ENCODE measurements at places on chromosomes 11 and 22.
A peak's percentile ranks its signal among the peaks of the same experiment; 100 is the strongest.

DNA sequence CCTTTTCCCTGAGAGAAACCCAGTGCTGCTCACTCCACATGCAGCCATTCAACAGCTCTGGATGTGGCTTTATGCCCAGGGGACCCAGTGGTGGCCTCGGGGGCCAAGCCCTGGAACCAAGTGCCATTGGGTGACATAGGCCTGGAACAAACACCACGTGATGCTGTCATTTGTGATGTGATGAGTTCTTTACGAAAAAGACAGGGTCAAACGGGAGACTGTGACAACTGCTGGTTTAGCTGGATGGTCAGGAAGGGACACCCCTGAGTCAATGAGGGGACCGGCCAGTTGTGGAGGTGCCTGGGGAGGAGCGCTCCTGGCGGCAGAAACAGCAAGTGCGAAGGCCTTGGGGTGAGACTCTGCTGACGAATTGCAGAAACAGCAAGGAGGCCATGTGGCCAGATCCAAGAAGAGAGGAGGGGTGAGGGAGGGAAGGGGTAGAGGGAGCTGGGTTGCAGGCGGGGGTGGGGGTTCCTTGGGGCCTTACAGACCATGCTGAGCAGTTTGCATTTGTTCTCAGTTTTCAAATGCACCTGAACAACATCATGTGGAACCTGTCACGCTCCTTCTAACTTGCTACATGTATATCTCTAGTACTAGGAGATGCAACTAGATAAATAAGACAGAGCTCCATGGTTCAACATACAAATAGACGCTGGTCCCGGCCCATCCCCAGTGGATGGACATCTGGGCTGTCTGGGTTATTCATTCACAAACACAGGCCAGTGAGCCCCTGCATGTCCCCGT lies 56.1 kb downstream of the IGLL5 start:
- no peak for DNase-seq

DNA sequence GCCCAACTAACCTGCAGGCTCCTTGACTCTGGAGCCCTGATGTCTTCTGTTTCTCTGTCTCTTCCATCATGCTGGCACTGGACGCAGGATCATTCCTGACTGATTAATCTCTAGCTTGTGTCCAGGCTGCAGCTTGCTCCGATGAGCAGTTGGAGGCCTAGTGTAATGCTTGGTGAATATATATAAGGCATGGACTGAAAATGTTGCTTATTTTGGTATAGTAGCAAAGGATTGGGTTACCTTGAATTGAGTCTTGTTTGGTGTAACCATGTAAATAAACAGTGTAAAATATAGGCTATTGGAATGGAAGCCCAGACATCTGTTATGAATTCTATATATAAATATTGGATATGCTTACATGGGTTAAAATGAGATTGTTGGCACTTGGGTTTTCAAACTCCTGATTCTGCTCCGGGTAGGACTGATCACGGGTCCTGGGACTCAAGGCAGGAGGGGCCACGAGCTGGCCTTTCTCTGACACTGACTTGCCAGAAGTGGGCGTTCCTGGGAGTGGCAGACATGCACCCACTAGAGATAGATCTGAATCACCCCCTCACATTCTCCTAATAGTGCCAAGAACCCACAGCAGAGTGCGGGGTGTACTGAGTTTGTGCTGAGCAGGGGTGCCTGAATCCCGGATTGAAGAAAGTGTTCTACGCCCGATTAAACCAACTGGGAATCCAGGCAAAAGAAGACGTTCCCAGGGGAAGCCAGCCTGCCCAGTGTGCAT lies 25.8 kb downstream of the LRP5 start:
- DNase-seq, result peak; percentile 46

DNA sequence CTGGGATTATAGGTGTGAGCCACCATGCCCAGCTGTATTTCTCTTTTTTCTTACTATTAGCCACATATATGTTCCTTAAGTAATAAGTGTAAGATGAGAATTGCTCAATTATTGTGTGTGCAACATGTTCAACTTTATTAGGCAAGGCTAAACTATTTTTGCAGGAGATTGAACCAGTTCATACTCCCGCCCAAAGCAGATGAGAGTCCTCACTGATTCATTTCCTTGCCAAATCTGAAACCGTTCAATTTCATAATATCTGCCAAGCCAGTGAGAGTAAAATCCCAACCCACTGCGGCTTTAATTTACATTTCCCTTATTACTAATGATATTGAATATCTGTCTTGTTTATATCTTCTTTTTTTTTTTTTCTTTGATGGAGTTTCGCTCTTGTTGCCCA lies 48.4 kb downstream of the KCNJ4 start:
- DNase-seq, result no peak

DNA sequence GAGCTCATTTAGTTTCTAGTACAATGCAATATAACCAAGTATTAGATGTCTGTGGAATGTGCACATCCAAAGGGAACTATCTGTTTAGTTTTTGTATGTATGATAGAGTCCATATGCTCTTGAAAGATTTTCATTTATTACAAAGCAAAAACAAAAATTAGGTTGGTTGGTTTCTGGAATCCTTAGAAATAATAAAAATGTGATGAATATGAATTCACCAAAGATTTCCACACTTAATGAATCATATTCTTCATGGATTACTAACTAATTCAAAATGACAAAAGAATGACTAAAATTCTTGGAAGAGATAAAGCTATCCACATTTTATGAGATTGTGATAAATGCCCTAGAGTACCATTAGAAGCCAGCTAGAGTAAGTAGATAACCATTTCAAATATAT lies 261.1 kb downstream of the SBF2 start:
- no peak for DNase-seq

GRCh38 chr11:5767056-5767455 lies 13.0 kb downstream of the OR52N4 start:
- no peak for DNase-seq
